ENCODE measurements at places on chromosomes 5 and 9. TPM values are rescaled to one million over a fixed set of nuclear protein-coding genes. Genes with fewer than 3 reads are reported as not detected.
A peak's percentile ranks its signal among the peaks of the same experiment; 100 is the strongest.

ACTBL2 gene
- total RNA-seq = 0.07 TPM

DNA sequence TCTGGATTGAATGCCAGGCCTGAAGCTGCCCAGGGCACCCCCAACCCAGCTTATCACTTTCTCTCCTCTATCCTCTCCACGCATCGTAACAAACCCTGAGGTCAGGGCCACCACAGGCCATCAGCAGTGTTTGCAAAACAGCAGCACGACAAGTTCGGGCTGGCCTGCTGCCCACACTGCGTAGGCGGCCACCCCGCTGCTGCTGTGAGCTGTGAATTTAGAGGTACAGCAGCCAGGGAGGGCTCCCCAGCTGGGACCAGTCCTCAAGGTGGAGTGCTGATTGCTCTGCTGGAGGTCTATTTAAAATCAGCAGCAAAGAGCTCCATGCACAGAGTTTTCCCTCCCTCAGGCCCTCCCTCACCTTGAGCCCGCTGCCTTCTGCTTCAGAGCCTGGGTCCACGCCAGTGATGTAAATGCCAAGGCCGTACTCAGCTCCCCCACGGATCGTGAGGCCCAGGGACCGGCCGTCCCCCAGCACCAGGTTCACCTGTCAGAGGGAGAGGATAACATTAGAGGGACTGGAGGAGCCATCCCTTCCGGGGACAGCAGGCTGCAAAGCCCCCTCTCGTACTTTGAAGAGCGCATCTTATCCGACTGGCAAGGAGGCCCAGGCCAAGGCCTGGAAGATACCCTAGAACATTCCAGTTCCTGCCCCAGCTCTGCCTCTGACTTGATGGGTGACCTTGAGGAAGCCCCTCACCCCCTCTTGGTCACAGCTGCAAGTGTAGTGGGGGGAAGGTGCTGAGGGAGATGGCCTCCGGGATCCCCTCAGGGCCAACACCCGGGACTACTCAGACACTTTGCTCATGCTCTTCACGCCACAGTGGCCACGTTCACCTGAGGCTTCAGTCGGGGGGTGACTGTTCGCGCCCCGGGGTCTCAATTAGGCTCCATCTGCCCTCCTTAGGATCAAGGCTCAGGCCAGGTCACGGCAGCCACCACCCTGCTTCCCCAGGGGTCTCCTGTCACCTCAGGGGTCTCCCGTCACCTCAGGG is 39.1 kb downstream of the WHRN start:
- DNase-seq = no peak

DNA sequence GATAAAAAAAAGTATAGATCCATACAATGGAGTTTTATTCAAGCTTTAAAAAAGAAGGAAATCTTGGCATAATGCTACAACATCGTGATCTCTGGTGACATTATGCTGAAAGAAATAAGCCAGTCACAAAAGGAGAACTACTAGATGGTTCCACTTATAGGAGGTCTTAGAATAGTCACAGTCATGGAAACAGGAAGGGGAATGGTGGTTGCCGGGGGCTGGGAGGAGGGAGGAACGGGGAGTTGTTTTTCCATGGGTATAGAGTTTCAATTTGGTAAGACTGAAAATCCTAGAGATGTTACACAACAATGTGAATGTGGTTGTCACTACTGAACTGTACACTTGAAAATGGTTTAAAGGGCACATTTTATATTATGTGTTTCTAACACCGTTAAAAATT is 94.5 kb downstream of the CFAP90 start:
- no peak for DNase-seq

- DNase-seq = no peak
These were observed 133.0 kb downstream of the SLF1 start for GRCh38 chr5:94751460-94751859.

ECSCR gene
- total RNA-seq = not detected

TTC16 gene
- not detected for total RNA-seq

- no peak for DNase-seq
These were observed 498 bp downstream of the HAUS6 start for GRCh38 chr9:19102181-19102630.

DNA sequence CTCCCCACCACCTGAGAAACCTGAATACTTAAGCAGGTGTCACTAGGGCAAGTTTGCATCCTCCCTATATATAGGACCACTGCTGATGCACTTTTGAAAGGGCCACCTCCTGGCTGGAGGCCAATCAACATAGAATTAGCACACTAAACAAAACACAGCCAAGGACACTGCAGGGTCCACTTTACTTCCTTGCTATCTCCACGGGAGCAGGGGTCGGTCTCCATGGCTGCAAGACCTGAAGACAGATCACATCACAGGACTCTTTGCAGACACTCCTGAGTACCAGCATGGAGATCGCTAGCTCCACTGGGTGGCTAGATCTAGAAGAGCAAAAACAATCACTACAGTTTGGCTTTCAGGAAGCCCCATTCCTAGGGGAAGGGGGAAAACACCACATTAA is 72.3 kb downstream of the C9orf153 start:
- no peak for DNase-seq

- DNase-seq = no peak
These were observed 2051.3 kb upstream of the CDH9 start for GRCh38 chr5:29089591-29090130.

DNA sequence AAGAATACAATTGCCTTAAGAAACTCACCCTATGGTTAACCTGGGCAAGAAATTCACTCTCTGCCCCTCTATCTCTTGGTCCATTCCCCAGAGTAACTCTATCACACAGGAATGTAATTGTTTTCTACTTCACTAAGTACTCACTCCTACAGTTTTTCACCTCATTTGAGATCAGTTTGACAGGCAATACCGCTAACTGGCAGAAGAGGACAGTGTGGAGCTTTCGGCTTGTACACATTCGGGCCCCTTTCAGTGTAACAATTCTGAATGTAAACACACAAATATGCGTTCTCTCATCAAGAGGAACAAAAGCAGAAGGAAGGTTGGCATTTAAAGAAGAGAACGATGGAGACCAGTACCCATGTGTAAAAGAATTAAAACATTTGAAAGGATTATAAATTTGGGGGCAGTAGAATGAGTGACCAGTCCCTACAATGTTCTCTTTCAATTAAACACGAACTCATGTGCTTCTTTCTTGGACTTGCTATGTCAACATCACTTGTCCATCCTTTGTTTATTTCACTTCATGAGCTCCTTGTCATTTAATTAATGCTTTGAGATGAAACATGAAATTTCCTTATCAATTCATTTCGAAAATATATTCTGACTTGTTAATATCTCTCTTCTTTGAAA is 188.5 kb upstream of the GRAMD2B start:
- peak; percentile 37 for DNase-seq
